Pons (tissue), 1 donor: ENCODE measurements at places on chromosomes 4 and X.

GRCh38 chr4:153890761-153891160 is 101.9 kb upstream of the SFRP2 start:
- DNase-seq: no peak

GRCh38 chr4:53775381-53775780 is 184.1 kb upstream of the LNX1 start:
- DNase-seq: no peak

- DNase-seq: no peak
Observed at GRCh38 chr4:12239897-12240636, 811.4 kb upstream of the HS3ST1 start.

DNA sequence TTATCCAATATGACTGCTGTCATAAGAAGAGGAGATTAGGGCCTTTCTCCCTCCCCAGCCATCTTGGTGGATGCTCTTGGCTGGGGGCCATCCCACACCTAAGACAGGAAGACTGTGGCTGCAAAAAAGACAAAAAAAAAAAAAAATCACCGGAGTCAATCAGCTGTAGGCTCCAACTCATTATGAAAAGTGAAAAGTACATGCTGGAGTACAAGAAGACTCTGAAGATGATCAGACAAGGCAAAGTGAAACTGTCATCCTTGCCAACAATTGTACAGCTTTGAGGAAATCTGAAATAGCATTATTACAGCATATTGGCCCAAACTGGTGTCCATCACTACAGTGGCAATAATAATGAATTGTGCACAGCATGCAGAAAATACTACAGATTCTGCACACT is 5.2 kb downstream of the EGFL6 start:
- DNase-seq: no peak

GRCh38 chrX:136386173-136386572 is 85.4 kb downstream of the ADGRG4 start:
- no peak for DNase-seq
